ENCODE measurements at places on chromosomes 11 and 22.
A peak's percentile ranks its signal among the peaks of the same experiment; 100 is the strongest.

DNA sequence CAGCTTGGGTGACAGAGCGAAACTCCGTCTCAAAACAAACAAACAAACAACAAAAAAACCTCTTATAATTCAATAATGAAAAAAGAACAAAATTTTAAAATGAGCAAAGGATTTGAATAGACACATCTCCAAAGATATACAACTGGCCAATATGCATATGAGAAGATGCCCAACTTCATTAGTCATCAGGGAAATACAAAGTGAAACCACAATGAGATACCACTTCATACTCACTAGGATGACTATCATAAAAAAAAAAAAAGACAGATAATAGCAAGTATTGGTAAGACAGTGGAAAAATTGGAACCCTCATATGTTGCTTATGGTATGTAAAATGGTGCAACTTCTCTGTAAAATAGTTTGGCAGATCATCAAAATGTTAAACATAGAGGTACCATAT is 28.7 kb upstream of the BARX2 start:
- no peak for DNase-seq

DNA sequence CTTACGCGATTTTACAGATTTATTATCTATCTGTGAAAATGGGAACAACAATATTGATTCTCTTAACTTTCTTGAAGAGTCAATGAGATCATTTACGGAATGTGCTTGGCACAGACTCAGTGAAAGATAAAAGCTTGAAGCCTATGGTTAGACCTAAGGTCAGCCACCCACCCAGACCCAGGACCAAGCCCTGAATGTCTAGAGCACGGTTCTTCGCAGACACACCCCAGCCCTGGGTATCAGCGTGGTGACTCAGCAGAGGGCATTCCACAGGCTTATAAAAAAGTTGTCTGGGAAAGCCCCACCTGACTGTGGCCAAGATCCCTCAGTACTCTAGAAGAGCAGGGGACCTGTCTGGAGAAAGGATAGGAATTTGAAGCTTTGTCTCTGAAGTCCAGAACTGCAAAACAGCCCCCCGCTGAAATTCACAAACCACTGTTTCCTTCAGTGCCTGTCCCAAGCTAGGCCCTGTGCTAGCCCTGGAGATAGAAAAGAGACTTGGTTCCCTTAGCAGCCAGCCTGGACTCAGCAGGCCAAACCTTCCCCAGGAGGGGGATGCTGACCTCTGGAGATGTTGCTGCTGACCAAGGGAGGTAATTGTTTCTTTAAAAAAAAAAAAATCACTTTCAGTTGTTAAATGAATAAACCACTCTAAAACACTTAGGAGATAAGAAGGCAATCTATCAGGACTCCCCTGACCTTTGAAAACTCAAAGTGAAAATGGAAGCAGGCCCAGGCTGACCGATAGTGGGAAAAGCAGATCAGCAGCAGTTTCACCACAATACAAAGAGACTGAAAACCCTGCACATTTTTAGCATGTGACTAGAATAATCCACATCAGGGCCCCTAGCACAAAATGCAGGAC is 114.0 kb downstream of the ABTB2 start:
- DNase-seq: no peak

DNA sequence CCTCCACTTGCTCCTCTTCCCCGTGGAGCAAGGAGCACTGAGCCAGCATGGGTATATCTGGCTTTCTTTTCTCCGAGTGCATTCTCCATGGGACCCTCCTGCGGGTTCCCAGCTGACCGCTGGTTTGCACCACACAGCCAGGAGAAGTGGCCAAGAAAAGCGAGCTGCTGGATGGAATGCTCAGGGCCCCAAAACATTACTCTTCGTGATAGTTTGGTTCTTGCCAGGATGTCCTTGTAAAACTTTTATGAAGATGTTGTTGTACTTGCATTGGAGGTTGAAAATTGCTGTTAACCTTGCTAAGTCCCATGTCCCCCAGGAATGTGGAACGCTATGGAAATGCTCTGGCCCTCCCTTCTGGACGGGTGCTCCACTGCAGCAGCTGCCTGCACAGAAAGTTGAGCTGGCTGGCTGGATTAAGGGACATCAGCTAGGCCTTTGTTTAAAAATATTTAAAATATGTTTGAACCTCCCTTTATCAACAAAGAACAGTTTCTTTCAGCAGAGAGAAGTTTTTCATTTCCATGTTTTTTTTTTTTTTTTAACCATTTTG is 68.7 kb downstream of the ZNRF3 start:
- no peak for DNase-seq

- DNase-seq: no peak
Measured at GRCh38 chr11:111797145-111797581, 31.0 kb upstream of the PPP2R1B start.

DNA sequence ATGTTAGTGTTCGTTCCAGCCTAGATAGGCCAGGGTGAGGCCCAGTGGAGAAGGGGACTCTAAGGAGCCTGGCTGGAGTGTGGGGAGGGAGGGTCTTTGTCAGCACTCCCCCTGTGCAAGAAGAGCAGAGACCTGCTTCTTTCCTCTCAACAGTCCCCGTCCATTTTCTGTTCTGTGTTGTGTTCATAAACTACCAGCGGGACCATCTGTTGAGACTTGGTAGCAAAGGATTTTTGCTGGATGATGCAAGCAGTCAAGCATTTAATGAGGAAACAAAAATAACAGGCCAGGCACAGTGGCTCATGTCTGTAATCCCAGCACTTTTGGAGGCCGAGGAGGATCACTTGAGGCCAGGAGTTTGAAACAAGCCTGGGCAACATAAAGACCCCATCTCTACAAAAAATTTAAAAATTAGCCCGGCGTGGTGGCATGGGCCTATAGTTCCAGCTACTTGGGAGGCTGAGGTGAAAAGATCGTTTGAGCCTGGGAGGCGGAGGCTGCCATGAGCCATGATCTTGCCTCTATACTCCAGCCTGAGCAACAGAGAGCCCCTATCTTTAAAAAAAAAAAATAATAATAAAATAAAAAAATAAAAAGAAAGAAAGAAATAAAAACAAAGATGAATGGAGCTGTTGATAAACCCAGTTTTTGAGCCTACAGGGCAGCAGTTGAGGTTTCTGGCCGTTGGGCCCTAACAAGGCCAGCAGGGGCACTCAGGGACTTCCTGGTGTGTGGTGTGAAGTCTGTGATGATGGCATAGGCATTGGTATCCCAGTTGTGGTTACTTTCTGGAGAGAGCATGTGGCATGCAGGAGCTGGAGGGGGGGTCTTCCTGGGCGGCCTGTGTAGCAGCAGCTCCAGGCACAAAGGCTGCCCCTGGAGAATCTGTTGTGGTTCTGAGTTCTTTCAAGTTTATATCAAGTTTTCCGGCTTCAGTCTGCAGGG is 1.7 kb upstream of the TXNRD2 start:
- DNase-seq: no peak

- DNase-seq: no peak
Measured at GRCh38 chr11:66219846-66220565, 48.4 kb upstream of the RAB1B start.

- no peak for DNase-seq
Measured at GRCh38 chr11:123640677-123641494, 13.5 kb downstream of the SCN3B start.

- peak; percentile 27 for DNase-seq
Measured at GRCh38 chr11:67301951-67302516, 1.3 kb upstream of the SSH3 start.

- DNase-seq: no peak
Measured at GRCh38 chr11:132024587-132025295, 654.3 kb downstream of the NTM start.

DNA sequence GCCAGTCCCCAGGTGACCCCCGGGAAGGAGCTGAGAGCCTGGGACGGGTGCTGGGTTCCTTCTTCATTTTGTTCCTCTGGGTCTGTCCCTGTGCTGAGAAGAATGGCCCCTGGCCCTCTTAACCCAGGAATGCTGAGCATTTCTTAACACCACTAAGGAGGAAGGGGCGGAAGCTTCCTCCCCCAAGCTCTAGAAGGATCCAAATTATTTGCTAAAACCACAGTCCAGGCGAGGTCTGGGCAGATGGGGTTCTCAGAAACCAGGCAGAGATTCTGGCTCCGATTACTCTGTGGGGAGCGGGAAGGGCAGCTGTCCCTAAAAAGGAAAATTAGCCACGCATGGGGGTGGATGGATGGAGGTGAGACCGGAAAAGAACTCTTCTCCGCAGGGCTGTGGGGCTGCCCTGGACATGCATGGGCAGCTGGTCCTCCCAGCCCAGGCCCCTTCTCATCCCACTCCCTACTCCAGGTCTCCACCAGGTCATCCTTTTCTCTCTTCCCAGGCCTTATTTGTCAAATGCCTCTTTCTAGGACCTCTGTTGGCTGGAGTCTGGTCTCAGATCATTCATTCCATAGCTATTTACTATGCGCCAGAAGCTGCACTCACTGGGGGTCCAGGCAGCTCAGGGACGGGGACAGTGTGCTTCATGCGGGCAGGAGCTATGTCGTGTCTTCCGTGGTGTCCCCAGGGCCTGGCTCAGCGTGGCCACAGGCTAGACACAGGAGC is 45.0 kb upstream of the MYH9 start:
- no peak for DNase-seq

DNA sequence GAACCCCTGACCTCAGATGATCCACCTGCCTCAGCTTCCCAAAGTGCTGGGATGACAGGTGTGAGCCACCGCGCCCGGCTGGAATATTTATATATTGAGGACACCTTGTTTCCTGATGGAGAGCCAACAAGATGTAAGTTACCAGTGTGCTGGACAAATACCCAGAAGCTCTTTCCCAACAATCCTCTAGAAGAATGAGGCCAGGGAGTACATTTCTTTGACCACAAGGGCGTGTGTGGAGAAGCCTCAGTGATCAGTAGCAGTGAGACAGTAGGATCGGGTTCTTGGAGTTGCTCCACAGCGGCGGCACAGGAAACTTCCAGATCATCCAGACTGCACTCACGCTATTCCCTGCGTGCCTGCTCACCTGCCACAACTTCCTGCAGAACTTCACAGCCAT is 10.3 kb upstream of the POLA2 start:
- DNase-seq: no peak

GRCh38 chr11:81658722-81659121 is 1074.9 kb downstream of the FAM181B start:
- DNase-seq: no peak

DNA sequence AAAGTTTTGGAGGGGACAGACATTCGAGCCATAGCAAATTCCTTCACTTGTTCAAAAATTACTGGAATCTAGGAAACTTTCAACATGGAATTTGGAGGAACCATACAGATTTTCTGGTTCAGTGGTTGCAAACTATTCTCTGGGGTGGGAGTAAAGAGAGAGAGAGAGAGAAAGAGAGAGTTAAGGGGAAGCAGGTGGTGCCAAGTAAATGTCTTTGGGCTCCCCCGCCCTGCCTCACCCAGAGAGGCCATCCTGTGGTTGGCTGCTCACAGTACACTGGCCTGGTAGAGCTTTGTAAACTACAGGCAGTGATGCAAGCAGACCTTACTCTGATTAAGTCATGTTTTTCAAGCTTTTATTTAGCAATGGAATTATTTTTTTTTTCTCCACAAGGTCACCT is 82.6 kb downstream of the ADAMTS15 start:
- DNase-seq: no peak

DNA sequence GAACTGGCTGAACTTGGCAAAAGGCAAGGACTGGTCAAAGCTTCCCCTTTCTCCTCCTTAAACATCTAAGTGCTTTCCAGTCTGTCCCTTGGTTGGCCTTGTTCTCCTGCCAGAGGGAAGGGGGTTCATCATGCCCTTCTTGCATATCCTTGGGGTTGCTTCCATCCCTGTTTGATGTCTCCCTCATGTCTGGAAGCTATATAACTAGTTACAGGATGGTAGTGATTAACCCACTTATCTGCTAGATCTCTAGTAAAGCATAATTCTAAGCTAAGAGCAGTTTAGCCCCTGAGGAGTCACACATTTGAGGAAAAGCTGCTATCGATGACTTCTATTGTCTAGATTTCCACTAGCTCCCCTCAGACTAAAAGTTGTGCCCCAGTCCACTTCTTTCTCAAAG is 22.9 kb downstream of the APOL5 start:
- DNase-seq: no peak

GRCh38 chr22:41690476-41690875 is 1.8 kb upstream of the SNU13 start:
- DNase-seq: no peak

DNA sequence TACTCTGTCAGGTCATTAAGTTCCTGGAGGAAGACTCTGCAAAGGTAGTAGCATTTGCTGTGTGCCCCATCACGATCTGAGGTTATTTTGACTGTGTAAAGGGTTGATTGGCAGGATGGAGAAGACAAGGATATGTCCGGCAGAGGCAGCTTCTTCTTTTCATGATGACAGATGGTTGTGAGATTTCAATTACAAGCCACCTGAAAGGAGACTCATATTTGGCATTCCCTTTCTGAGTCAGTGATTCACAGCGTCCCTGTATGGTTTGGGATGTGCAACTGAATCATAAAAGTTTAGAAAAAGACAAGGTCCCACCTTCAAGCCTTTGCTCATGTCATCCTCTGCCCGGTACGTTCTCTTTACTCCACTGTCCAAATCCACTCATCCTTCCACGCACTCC is 113.4 kb downstream of the MTNR1B start:
- no peak for DNase-seq

GRCh38 chr11:114745150-114745671 is 66.9 kb downstream of the NXPE2 start:
- no peak for DNase-seq

DNA sequence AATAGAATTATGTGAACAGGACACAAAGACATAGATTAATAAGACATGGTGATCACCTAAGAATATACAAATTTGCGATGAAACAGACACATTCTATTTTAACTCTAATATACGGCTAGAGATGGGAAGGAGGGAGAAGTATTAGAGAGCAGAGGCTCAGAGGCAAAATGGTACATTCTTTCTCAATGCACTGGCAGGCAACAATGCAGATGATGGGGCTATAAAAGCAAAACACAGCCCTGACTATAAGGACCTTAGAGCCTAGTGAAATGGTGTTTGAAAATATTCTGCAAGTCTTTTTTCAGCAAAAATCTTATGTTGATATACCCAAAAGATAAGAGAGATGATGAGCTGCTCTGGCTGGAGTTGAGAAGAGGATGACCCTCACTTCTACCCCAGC is 13.1 kb downstream of the TCF20 start:
- no peak for DNase-seq

- no peak for DNase-seq
Measured at GRCh38 chr11:72930008-72930407, 115.8 kb downstream of the ATG16L2 start.

DNA sequence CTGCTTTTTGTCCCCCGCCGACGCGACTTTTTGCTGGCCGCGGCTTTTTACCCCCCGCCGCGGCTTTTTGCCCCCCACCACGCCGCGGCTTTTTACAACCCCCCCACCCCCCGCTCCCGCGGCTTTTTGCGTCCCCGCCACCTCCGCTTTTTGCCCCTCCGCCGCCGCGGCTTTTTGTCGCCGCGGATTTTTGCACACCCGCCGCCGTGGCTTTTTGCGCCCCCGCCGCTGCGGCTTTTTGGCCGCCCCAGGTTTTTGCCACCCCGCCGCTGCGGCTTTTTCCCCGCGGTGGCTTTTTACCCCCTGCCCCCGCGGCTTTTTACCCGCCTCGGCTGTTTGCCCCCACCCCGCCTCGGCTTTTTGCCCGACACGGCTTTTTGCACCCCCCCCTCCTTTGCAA is 205.5 kb downstream of the CCT8L2 start:
- no peak for DNase-seq

DNA sequence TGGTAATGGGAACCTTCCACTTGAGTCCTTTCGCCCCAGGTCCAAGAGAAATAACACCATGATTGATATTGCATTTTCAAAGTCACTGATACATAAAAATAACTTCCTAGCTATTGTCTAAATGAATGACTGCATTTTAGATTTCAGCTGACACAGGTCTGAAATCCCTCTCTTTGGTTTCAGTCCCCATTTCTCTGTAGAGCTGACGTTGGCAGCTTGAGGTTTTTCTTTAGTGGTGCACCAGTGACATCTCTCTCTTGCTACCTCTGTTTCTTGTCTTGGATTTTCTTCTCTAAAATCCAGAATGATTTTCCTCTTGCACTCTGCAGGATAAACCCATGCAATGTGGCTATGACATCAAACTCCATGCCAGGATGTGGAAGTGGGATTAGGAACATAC is 31.7 kb upstream of the SORL1 start:
- no peak for DNase-seq
